Stimulated activated CD8-positive, alpha-beta memory T cell treated with anti-CD3 and anti-CD28 coated beads, Interleukin-15, amount 100 ng/mL, for 48 hours (primary cell): ENCODE measurements at places on chromosomes 4 and X.

- no peak for DNase-seq
These were observed 27.1 kb downstream of the UVSSA start for GRCh38 chr4:1373892-1374705.

GRCh38 chr4:147823130-147823529, 91.2 kb downstream of the ARHGAP10 start:
- DNase-seq = no peak

DNA sequence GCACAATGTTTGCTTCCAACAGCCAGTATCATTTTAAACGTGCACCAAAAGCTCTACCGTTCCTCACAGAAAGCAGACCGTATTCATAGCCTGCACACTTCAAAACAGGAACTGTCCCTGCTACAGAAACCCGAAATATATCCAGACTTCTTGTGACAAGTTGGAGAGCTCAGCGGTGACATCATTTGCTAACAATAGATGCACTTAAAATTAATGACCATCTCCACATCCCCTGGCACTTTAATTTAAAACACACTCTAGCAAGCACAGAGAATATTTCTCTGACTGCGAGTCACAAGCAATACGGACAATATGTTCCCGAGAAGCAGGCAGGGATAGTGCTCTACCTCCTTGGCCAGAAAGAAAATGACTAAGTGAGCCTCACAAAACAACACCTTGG, 2.5 kb downstream of the NYX start:
- DNase-seq = no peak

GRCh38 chr4:106036848-106037247, 141.6 kb downstream of the NPNT start:
- no peak for DNase-seq

GRCh38 chr4:77395481-77395880, 210.1 kb upstream of the CXCL13 start:
- DNase-seq = no peak
